ENCODE measurements at places on chromosomes 3 and 15.

DNA sequence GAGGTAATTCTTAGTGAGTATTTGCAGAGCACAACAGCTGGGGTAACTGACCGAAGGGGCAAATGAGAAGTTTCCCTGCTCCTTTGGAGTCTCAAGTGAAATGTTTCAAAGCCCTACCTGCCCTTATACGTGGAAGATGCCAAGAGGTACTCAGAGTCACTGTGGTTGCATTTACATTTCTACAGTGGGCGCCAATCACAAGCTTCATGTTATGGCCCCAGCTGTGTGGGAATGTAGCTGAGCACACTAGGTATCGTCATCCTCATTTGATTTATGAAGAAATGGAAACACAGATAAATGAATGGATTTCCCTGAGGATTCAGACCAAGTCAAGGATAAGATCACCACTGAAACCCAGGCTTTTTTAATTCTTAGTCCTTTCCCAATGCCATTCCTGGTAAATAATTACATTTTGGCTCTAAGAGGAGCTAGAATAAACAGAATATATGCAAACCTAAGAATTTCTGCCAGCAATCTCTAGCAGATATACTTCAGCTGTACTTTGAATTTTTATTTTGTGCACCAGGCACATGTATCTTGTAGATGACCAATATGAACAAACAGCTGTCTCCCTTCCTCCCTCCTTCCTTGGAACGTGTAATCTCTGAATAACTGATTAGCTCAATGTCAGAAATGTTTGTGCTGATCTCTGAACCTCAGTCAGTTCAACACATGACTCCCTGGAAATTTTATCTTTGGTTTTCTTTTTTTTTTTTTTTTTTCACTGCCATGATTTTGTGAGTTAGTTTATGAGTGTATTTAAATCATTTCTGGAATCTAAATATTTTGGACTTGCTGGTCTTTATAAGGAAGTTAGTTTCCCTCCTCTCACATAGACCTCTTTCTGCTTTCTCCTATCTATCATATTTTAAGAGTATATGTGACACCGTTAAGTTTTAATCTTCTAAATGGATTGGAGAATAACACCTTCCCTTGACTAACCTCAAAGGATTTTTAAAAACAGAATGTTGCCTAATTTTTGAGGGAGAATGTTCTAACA, 69.2 kb downstream of the MAP2K5 start:
- no peak for DNase-seq

DNA sequence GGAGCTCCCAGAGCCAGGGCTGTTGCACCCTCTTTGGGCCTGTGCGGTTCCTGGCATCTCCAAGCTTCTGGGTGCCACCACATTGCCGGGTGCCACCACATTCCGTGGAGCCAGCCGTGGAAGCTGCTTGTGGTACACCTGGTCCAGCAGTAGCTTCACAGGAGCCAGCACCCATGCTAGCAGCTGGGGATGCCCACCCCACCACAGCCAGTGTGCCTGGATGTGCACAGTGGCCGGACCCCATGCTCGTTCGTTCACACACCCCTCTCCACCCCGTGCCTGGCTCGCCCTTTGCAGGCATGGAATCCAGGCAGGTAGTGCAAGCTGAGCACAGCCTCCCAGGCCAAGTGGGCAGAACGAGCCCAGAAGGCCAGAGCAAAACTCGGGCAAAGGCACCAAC, 1029.8 kb upstream of the GBE1 start:
- DNase-seq, result no peak

GRCh38 chr3:187919048-187919447, 173.8 kb upstream of the BCL6 start:
- no peak for DNase-seq

DNA sequence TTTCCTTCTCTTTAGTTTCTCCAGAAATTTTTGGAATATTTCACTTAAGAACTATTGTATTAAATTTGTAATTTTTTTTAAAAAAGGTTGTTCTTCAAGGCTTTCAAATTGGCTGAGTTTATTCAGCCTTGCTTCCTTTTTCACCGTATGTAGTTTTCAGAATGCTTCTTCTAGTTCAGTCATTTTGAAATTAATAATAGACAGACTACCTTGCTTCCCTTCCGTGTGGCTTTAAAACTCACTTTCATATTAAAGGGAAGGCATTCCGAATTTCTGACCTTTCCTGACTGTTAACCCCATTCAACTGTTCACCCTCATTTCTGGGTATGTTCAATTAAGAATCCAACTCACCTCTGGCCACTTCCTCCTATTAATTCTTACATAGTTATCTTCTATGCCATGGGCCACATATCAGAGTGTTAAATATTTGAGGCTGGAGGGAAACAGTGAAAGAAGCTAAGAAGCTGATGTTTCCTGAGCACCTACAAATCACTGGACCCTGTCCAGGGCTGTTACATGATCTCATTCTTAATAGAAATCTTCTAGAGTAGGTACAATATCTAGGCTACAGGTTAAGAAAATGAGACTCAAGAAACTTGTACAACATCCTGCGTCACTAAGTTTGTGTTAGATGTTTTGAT, 237.5 kb downstream of the P3H2 start:
- no peak for DNase-seq

GRCh38 chr3:171058058-171058457, 31.5 kb upstream of the SLC2A2 start:
- DNase-seq, result no peak

- DNase-seq, result no peak
Measured at GRCh38 chr3:64178419-64178818, 46.8 kb downstream of the PRICKLE2 start.

GRCh38 chr15:39801641-39802309, 19.1 kb upstream of the FSIP1 start:
- DNase-seq, result no peak

GRCh38 chr15:25849157-25849921, 13.8 kb downstream of the ATP10A start:
- DNase-seq, result no peak

GRCh38 chr3:121914081-121914998, 20.1 kb downstream of the SLC15A2 start:
- no peak for DNase-seq

DNA sequence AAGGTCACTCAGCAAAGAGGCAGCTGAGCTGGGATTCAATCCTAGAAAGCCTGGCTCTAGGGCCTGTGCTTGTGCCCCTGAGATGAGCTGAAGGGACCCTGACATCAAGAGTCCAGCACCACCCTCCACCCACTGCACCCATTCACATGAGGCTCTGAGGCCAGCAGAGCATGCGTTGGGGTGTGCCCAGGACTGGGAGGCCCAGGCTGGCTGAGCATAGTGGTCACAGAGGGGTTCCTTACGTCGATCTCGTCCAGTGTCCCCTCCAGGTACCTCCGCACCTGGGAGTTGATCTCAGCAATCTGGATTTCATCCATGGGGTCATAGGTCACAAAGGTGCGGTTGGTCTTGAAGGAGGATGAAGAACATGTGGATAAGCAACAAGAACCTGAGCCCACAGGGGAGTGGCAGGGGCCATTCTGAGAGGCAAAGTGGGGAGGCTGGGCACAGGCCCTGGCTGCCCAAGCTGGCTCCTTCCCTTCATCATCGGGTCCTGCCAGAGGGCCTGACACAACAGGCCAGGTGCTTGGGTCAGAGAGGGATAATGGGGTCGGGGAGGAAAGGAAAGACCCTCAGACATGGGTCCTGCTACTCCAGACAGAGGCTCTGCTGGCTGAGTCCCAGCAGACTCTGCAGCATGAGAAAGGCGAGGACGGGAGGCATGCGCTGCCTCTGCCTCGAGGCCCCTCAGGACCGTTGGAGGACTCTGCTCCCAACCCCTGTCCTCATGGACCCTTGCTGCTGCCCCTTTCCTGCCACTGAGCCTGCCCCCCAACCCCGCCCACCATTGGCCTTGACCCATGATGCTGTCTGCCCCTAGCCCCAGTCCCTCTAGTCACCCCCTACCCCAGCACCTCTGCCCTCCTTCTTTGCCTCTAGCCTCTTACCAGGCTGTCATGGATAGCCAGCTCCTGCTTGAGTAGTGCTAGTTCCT, 35.2 kb downstream of the KIF9 start:
- DNase-seq, result no peak

DNA sequence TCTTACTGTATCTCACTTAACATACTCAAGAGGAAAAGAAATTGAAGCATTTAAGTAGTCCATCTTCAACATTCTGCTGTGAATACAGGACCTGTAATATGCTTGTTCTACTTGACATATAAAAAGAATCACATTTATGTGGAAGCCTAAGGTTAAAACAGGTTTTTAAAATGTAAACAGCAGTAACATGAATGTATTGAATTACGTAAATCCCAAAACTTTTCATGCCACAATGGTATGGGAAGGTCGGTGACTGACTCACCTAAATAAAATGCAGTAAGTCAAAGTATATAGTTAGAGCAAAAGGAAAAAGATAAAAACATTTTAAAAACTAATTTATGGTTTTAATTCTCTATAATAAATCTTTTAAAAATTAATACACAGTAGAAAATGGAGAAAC, 115.7 kb upstream of the TJP1 start:
- DNase-seq, result no peak

DNA sequence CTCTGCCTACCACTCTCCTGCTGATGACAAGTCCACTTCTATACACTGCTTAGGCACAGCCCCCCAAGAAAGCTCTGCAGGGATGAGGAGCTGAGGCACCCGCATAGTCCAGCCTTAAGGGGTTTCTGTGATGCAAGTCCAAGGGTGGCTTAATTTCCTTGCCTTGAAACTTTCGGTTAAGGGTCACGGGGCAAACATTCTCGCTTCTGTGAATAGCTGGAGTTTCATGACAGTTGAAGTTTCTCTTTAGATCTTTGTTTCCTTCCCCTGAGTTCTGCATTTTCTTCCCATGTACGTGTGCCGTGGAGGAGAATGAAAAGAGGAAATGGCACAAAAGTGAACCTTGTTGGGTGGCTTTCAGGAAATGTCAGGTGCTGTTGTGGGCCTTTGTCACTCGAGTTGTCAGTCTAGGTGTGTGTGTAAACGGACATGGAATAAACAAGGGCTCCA, 7.0 kb downstream of the GPR160 start:
- no peak for DNase-seq

DNA sequence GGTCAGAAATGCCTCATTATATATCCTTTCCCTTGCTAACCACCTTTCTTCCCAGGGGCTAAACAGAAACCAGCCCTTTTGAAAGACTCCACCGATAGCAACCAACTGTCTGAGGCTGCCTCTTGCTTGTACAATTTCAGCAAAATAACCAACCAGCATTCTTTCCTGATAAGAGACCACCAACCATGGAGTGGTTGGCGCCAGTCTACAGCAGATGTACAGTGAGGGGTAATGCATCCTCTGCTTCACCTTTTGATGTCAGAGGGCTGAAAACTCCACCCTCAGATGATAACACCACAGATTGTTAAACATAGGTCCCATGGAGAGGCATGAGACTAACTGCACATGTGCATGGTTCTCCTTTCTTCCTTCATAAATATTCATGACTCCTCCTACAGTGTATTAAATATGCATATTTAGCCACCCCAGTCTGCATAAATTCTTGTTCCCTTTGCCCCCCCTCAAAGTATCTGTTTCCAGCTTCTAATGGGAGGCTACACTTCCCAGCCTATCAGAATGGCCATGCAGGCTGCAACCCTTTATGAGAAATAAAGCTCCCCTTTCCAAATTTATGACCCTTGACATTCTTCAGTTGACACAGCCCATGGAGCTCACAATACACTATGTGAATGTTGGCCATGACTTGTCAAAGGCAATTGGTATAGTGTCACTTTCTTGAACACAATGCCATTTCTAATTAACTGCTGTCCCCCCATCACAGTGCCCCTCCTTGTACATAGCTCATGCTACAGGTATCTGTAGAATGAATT, 48.3 kb downstream of the GABRB3 start:
- no peak for DNase-seq

GRCh38 chr3:12558706-12559105, 1.8 kb downstream of the MKRN2 start:
- DNase-seq, result no peak

DNA sequence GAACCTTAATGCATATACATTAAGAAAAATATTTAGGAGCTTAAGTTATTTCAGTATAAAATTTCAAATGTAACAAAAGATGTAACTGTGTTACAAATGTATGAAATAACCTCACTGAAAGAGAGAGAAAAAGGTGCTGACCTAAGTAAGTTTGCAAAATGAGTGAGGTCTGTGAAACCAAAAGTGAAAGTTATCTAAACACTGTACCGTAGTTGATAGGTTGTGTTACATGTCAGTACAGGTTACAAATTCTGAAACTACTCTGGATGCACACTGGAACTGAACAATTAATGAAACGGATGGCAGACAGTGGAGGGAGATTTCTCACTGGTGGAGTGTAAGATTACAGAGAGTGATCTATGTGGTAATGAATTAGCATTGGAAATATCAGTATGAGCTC, 420.7 kb downstream of the ZNF385D start:
- DNase-seq, result no peak

- no peak for DNase-seq
Measured at GRCh38 chr3:4306860-4307259, 3.7 kb downstream of the SETMAR start.

DNA sequence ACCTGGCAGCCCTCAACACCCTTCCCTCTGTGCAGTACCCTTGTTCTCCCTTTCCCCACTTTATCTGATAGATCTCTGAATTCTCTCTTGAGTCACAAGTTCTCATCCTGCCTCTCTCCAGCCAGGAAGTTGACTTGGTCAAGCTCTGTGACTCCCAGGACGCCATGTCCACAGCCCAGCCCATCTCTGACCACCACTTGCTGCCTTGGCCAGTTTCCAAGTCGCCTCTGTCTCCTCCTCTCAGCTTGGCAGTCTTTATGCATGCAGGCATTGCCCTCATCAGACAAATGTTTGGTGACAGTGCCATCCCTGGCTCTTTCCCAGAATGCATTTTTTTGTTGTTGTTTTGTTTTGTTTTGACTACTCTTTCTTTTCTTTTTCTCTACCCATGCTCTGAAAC, 25.7 kb downstream of the ZNF35 start:
- DNase-seq, result no peak

GRCh38 chr15:41510728-41511127, 2.9 kb downstream of the LTK start:
- DNase-seq, result no peak

DNA sequence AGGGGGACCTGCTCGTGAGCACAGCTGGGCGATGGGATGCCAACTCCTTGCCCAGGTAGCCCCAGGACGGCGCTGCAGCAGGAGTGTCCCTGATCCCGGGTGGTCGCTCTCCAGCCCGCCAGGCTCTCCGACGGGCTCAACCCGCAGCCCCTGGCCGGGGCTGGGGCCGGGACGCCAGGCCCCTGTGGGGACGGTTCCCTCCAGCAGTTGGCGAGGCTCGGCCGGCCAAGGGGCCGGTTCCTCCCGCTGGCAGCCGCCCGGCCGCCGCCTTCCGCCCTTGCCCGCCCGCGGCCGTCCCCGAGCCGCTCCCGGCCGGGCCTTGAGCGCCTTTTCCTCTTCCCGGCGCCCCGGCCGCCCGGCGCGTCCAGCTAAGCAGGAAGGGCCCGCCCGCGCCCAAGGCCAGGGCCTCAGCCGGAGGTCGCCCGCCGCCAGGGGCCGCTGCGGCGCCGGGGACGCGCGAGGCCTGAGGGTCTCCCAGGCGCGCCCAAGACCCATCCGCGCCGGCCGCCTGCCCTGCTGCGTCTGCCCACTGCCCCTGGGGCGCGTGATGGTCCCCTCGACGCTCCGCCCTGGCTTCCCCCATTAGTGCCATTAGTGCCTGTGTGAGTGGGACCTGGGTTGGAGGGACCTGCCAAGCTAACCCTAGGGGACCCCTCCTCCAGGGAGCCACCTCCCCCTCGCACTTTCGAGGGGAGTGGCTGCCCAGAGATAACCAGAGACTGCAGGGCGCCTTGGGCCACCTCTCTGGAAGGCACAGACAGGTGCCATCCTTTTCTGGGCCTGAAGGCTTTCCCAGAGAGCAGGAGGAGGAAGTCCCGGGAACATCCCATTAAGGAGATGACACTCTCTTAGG, 106.4 kb downstream of the FBLN2 start:
- DNase-seq, result no peak

- no peak for DNase-seq
Measured at GRCh38 chr3:48897460-48898376, 964 bp downstream of the SLC25A20 start.

GRCh38 chr3:89358281-89358680, 250.9 kb downstream of the EPHA3 start:
- no peak for DNase-seq

Measured in NCI-H1694 treated with DMSO at 0.1 percent for 48 hours (cell line).